Muscle of back (tissue), 13 donors: ENCODE measurements at places on chromosomes 12 and 14.

DNA sequence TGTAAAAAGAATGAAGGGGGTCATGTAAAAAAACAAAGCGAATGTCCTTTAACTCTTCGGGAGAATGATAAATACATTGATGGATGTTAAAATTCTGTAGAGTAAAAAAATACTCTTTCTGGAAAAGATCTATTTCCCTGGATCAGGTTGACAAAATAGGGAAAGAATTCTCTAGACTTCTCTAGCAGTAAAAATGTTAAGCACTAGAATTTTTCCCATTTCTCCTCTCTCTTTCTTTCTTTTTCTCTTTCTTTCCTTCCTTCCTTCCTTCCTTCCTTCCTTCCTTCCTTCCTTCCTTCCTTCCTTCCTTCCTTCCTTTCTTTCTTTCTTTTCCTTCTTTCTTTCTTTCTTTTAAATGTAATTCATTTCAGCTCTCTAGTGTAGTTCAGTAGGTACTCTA is 552.5 kb downstream of the LRFN5 start:
- no peak for DNase-seq

DNA sequence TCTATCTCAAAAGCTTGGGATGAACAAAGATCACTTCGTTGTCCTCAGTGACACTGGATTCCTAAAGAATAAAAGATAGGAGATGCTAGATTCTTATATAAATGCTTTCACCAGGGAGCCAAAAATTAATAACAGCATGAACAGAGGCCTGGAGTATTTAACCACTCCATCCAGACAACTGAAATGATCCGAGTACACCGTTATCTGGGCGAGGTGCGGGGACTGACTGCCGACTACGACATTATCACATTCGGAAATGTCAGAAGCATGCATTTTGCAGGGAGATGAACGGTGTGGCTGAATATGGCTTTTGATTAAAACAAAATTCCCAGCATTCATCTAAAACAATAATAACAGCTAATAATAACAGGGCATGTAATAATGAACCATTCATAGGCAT is 56.6 kb downstream of the TRPV4 start:
- DNase-seq = no peak

DNA sequence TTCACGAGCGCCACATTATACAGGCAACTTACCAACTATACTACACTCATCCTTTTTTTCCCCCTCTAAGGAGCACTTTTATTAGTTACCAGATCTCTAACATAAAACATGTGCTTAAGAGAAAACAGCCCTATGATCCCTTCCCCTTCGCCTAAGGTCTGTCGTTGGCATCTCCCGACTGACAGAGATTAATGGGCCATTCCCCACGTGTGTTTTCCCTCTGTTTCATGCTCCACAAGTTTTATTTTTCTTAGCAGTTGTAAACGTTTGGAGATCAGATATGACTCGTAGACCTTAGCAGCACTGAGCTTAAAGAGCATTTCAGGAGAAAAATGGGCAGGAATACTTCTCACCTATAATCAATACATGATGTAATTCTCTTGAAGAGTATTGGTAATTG is 51.4 kb upstream of the FZD10 start:
- no peak for DNase-seq

- DNase-seq = peak; percentile 54
These were observed 48.5 kb downstream of the ADGRD1 start for GRCh38 chr12:131002216-131002631.

- no peak for DNase-seq
These were observed 298.3 kb downstream of the SSPN start for GRCh38 chr12:26493656-26494055.

DNA sequence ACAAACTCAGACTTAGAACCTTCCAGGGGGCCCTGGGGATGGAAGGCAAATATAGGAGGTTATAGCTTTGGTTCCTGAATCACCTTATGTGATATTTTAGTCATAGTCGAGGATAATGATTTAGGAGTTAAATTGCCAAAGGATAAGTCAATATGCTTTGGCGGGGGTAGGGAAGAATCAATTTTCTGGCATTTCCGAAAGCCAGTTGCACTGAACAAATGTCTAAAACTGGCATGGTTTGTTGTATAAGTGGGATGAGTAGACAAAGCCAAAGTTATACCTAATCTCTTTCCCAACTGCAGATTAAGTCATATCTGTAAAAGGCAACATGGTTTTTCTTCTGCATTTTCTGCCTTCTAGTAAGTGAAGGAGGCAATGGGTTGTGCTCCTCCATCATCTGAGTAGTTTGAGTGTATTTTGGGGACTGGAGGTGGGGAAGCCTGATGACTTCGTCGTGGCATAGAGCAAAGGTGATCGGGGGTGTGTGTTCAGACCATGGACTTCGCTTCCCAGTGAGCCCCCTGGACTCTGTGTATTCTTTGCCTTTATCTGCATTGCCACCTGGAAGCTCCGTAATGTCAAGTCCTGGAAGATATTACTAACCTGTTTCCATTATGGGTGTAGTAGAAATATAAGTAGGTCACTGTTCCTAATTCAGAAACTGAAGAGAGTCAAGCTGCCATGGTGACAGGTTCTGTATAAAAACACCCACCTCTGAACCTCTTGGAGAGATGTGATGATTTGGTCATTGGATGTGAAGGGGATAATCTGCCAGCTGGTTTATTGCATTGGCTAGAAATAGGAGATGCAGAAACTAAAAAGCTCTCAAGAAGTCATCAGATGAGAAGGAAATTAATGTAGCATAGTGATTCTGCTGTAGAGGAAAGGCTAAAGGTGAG is 24.5 kb downstream of the PPFIBP1 start:
- no peak for DNase-seq

GRCh38 chr14:71231521-71232393 is 324.5 kb downstream of the PCNX1 start:
- DNase-seq = no peak

- no peak for DNase-seq
These were observed 1.8 kb downstream of the SRRM4 start for GRCh38 chr12:118982984-118983761.

- DNase-seq = no peak
These were observed 73.1 kb upstream of the AMN1 start for GRCh38 chr12:31801872-31802271.

DNA sequence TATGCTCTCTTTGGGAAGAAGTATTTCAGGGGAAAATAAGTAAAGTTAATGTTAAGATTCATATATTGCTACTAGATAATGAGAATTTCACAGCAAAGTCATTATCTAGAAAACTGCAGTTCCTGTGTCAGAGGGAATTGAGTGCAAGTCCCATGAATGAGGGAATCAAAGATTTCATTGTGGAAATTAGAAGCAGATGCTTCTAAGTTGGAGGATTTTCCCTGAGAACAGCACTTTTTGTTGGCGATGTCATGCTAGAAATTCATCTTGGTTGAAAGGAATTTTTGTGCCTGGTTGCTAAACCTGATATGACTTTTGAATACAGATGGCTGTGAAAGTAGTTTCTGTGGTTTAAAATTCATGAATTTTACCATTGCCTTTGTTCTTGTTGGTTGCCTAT is 25.6 kb downstream of the FRMD6 start:
- DNase-seq = peak; percentile 81

- no peak for DNase-seq
These were observed 46.1 kb downstream of the BEGAIN start for GRCh38 chr14:100540926-100541620.

DNA sequence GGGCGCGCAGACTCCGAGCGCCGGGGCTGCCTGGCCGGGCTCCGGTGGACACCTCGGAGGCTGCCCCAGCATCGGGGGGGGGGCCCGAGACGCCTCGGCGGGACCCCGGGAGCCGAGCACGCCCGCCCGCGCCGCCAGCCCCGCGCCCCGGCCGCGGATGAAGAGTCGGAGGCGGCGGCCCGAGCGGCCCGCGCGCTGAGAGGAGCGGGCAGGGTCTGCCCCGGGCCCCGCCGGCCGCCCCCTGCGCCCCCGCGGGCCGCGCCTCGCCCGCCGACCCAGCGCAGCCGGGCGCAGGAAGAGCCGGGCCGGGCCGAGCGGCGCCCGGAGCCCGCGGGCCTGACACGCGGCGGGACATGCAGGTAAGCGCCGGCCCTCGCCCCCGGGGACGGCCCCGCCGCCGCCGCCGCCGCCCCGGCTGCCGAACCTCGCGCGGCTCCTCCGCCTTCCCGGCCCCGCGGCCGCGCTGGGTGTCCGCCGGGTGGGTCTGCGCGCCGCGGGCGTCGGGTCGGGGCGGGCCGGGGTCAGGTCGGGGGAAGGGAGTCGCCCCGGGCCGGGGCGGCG is 63.7 kb downstream of the FBXL14 start:
- no peak for DNase-seq

GRCh38 chr14:64704143-64704742 is at the start of gene PLEKHG3:
Gene PLEKHG3, plus strand, starts transcription at chr14:64704424. Its CDS starts 23,208 bp downstream, at chr14:64727632.
- DNase-seq = peak; percentile 92

DNA sequence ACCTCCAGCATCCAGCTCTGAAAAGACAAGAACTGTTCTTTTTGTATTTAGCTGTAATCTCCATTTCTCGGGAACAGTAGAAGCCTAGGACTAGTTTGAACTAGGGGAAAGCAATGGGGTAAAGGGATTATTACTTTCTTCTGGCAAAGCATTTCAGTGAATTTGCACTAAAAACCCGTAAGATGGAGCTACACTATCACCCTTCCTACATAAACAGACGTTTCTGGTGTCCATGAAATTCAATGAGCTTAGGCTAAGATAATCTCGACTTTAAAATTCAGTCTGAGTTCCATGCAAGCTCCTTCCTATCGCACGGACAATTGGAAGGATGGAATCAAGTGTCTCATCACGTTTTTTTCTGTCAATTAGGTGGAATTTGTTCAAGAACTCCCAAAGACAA is 24.0 kb downstream of the ACSM4 start:
- DNase-seq = no peak

DNA sequence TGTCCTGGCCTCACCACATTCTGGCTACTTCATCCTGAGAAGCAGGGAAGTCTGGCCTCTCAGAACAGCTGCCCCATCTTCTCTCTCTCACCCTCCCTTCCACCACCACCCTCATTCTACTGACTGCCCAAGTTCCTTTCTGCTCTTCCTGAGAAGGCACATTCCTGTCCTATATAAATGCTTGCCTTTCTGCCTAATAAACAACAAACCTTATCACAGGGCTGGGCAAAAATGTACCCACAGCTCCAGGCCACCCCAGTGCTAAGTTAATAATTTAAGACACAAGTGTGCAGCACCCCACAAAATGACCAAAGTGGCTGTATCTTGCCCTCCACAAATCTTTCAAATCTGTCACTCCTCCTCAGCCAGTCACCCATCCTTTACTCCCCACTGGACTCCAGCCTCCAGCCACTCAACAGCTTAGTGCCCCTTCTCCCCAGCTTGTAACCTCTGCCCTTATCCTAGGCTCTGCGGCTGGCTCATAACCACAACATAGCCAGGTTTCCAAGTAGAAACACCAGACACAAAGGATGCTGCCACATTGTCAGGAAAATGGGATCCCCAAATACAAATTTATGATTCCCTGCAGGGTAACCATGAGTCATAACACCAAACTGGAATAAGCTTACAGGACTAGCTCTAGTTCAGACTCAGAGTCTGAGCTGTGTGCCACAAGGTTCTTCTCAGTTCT is 15.0 kb downstream of the OXA1L start:
- no peak for DNase-seq

- DNase-seq = peak; percentile 28
These were observed 2.2 kb downstream of the NELL2 start for GRCh38 chr12:44873898-44874297.

- DNase-seq = no peak
These were observed 28.2 kb upstream of the AMN1 start for GRCh38 chr12:31756977-31757420.

DNA sequence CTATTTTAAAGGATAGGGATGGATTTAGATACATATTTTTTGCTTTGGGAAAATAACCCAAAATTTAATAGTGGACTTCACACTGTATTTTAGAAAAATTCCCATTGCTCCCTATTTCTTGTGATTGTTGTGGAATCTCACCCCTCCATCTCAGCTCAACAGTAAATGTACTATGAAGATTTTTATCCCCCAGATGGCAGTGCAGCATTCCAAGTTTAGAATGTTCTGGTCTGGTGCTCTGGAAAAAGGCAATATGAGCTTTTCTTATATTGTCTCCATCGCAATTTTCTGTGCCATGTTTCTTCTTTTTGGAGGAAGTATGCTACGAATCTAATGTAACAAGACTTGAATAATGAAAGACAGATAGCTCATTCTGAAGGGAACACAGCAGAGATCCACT is 471.7 kb upstream of the SYT1 start:
- DNase-seq = peak; percentile 8

DNA sequence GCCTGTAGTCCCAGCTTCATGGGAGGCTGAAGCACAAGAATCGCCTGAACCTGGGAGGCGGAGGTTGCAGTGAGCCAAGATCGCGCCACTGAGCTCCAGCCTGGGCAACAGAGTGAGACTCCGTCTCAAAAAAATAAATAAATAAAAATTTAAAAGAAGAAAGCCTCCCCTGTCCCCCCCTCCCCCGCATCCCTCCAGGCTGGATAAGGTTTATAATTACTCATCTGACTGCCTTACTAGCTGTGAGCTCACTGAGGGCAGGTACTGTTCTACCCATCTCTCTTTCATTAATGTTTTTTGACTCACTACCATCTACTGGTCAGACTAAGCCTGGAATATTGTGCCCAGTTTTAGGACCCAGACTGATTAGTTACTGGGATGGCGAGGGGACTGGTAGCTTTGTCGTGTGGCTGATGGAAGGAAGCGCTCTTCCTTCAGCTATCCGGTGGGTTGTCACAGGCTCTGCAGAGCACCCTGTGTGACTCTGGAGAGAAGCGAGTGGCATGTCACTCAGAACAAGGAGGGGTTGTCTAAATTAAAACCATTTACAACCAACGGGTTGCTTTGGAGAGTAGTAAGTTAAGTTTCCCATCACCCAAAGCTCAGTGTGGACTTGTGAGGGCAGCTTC is 16.9 kb downstream of the EVL start:
- DNase-seq = no peak

DNA sequence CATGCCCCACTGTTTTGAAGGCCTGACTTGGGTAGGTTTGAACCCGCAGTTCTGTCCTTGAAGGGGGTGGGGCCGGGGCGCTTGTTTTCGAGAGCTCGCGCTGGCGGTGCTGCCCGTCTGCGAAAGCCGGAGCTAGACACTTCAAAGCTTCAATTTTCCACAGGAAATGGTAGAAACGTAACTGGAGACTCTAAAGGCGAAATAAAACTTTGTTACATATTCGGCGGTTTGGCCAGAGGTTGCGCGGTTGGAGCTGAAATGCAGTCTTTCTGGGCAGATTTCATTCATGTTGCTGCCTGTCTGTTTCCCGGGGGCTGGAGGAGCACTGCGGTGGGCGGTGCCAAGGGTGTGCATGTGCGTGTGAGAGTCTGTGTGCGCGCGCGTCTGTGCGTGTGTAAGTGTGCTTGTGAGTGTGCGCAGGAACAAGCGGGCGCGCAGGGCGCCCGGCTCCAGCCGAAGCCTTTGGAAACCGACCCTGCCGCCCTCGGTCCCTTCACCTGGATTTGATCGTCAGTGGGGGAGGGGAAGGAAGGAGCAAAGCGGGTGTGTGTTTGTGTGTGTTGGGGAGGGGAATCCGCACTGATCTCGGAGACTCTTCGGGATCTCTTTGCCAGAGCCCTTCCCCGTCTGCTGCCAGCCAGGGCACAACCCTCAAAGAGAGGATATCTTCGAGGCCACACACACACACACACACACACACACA is 227.7 kb upstream of the CRY1 start:
- no peak for DNase-seq

DNA sequence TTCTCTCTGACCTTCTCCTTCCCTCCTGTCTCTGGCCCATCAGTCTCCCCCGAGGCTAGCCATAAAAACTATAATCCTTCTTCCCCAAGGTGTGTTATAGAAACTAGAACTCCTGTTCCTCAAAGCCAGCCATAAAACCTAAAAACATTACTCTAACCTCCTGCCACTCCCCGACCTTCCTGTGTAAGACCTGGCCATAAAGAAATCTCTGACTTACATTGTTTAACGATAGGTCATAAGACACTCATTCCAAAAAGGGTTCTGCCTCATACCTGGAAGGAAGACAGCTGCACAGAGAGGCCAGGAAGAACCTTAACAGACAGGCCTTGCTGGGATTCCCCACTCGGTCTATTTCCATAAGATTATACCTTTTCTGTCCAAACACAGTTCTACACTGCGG is 70.9 kb upstream of the EEA1 start:
- DNase-seq = no peak
